ENCODE measurements at places on chromosomes 7 and 10.

DNA sequence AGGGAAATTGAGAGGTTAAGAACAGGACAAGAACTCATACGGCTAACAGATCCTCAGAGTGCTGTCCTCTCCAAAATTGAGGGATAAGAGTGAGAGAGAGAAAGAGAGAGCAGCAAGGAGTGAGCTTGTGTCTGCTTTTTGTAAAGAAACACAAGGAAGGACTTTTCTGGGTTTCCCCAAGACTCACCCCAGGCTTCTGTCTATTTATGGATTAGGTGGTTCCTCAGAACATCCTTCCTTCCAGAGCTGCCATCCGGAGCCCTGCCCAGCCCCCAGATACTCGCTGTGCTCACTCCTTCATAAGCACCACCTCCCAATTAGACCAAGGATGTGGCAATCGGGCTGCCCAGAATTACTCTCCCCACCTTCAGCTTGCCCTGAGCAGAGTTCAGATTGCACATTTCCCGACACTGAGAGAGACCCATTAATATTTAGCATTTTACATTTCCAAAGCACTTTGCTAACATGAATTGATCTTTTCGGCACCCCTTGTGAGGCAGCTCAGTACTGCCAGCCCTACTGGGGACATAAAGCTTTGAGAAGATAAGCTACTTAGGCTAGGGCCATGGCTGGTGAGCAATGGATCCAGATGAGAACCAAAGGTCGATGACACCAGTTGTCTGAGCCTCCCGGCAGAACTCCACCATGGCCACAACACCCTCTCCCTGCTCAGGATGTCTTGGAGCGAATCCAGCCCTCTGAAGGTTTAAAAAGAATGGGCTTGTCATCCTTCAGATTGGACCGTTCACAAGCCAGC lies 19.2 kb upstream of the R3HCC1L start:
- no peak for DNase-seq

DNA sequence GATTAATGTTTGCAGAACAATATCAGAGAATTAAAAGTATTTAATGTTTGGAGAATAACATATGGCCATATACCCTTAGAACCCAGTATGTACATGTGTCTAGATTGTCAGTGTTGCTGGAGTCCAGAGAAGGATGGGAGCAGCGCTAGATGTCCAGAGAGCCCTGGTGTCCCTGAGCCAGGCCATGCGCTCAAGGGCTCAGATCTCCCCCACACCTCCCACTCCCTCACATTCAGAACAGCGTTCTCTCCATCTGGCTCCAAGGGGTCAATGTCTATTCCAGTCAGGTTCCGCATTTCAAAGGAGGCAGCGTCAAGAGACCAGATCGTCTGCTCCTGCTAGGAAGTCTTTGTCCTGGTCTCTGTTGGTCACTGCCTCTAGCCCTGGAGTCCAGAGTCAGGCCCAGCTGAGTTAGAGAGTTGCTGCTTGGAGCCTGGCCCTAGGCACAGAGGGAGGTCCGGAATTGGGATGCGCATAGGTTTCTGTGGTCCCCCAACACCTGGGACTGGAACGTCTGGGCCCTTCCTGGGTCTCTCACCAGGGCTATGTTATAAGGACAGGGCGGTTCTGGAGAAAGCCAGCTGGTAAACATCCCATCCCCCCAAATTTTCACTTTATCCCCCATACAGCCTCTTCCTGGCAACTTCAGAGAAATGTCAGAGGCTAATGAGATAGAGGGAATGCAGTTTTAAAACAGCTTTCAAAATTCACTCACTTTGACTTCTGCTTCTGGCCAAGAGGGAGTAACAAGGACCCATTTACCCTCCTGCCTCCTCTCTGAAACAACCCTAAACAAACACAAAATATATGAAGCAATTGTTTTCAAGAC lies 6.5 kb upstream of the WDR86 start:
- no peak for DNase-seq

DNA sequence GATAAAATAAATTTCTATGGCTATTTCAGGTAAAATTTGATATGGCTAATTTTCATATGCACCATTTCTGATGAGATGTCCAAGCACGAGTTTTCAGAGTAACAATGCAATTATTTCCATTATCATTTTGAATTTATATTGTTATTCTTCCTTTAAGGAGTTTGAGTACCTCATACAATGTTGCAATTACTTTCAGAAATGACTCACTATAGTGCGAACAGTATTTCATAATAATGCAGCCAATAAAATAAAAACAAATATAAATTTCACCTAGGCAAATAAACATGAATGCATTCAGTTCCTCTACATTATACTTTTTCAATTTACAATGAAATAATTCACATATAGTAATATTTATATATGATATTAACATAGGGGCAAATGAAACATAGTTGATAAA lies 78.8 kb upstream of the LRRN3 start:
- no peak for DNase-seq

DNA sequence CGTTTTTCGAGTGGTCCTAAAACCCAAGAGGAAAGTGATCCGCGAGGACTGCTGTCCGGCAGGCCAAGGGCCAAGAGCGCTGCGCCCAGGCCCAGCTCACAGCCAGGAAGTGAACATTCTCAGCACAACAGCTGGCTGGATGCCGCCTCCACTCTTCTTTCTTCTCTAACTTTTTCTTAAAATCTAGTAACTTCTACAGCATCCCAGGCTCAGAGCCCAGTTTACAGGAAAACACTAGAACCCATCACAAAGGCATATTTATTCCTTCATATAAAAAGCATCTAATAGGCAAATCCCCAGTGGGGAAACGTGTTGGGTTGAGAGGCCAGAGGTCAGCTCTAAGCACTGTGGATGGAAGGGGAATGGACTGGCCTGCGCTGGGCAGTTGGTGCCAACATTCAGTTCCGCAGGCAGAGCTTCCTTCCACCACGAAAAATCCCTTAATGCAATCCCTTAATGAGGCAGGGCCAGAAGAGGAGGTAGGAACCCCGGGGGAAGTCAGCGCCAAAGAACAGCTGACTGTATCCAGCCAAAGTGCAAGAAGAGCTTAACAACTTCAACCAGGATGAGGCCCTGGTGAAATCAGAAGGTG lies 74.8 kb downstream of the ZRANB1 start:
- no peak for DNase-seq

- no peak for DNase-seq
Measured at GRCh38 chr10:28913436-28914237, 236.3 kb downstream of the BAMBI start.

DNA sequence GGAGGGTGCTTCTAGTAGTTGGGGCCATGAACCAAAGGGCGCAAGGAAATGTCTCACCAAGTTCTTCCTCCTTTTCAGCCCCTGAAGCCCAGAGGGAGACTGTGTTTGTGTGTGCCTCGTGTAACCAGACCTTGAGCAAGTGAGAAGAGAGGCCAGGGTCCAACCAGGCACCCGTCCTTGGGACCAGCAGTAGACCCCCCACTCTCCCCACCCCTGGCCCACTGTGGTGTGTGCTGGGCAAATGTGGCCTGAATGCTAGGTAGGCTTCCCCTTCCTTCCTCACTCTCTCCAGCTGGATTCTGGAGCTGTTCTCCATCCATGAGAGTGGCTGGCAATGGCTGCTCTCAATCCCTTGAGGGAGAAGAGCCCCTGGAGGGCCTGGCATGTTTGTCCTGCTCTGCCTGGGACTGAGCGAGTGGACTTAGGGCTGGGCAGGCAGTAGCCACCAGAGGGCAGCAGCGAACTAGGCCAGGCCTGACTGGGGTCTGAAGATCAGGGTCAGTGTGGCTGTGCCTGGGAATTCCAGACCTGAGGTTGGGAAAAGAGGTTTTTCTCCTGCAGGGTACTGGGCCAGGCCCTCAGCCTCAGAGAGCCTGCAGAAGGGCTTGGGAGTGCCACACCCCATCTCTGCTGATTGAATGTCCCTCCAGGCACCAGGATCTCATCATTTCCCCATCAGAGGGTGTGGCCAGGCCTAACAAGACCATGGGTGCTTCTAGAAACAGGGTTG lies 12.5 kb downstream of the SFRP5 start:
- peak; percentile 36 for DNase-seq

DNA sequence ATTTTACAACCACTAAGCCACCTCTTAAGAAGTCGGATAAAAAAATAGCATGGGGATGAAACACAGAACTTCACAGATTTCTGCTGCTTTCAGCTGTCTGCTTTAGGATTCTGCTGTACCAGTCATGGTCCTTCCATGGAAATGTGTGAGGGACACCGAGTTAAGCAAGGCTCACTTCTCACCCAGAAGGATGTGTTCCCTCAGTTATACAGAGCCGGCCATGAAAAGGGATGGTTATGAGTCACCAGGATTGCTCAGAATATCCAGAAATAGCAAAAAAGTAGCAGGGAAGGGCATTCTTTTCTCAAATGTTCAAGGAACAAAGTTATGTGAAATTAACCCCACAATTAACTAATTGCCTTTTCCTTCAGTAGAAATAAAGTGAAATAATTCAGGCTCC lies 124.4 kb downstream of the AMPH start:
- DNase-seq = no peak

DNA sequence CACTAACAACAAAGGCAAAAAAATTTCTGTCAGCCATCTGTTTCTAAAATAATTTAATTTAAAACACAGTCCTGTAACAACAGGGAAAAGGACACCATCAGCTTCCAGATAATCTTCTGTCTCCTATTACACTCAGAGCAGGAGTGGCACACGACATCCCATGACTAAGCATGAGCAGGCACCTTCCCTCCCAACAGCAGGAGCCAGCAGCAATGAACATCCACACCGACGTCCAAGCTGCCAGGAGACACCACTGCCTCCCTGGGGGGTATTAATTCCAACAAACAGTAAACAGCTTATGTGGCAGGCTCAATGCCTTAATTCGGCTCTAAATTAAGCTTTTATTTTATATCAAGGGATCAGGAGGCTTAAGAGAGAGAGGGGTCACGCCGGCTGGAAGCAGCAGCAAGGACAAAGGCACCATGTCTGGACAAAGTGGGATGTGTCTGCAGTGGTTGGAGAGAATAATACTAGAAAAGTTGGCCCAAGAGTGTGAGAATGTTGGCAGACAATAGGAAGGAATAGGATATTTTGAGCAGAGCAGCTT lies 45.7 kb downstream of the KIAA1549 start:
- DNase-seq = no peak

- no peak for DNase-seq
Measured at GRCh38 chr7:149670288-149670687, 103.1 kb downstream of the ZNF467 start.

DNA sequence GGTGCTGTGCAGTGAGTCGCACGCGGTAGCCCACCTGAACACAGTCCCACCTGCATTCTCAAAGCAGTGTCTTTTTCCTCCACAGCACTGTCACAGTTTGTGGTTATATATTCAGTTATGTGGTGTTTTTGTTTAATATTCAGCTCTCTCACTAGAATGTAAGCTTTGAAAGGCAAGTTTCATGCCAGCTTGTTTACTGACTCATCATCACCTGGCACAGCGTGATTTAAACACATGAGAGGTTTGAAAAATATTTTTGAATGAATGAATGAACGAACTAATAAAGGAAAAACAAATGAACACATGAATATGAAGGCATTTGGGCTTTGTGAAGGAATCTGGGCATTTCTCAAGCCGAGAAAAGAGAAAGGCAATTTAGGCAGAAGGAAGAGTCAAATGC lies 51.9 kb upstream of the TM9SF3 start:
- DNase-seq = no peak

DNA sequence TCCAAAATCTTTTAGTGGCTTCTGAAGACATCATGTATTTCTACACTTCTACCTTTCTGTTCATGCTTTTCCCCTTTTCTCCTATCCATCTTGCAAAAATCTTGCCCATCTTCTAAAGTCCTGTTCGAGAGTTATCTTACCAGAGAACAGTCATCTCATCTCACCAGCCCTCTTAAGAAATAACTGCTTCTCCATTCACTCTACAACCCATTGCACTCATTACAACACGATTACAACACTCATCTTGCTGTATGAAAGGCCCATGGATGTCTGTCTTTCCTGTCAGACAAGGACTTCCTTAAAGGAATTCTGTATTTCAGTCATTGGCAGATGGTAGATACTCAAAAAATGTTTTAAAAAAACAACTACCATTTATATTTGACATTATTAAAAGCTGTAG lies 30.8 kb downstream of the ZNF438 start:
- no peak for DNase-seq

DNA sequence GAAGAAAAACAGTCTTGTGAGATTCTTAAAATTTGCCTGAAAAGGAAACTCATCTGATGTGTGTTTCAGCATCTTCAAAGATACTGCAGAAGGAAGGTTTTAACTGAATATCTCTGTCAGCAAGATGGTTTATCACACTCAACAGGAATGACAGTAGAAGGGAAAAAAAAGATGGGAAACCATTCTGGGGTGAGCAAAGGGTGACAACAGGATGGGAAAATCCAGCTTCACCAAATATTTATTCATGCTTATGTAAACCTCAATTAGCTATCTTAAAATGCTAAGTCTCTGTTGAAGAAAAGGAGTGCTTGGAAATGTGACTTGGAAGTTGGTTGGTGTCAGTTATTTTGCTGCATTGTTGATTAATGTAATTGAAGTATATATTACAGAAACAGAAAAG lies 82.2 kb downstream of the FZD1 start:
- DNase-seq = no peak

GRCh38 chr7:101565601-101566209 lies 63.4 kb downstream of the MYL10 start:
- DNase-seq = no peak

DNA sequence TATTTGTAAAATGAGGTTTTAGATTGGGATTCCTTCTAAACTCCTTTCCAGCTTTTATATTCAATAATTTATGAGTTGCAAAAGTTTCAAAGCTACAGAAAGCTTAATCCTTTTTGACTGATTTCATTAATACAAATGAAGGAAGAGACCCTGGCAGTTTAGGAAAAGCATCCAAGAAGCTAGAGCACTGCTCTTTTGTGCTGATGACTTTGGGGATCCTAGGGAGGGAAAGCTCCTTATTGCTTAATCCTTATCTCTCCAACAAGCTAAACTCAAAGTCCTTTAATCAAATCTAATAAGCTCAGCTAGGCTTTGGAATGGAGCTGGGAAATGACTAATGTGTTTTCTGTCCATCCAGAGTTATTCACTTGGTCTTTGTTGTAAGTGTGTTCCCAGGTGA lies 285.4 kb downstream of the ACTR3B start:
- no peak for DNase-seq

GRCh38 chr10:123634221-123634620 lies 31.9 kb upstream of the GPR26 start:
- no peak for DNase-seq

DNA sequence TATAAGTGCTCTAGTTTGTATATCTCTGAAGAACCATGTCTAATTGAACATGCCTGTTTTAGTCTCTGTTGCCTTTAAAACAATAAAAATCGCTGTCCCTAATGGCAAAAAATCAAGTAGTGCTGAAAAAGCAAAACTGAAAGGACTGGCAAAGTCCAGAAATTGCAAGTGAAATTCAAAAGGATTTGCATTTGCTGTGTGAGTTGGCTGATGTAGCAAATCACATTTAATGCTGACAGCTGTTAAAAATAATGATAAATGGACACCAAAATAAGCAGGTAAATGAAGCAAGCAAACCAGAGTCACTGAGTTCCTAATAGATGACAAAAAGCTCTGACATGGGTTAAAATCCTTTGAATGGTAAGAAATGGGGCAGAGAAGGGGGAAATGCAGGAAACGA lies 874.1 kb downstream of the GRM8 start:
- no peak for DNase-seq

GRCh38 chr10:126909147-126909546 lies 3.9 kb downstream of the DOCK1 start:
- DNase-seq = no peak

- no peak for DNase-seq
Measured at GRCh38 chr10:64344211-64344610, 823.0 kb downstream of the REEP3 start.
